ENCODE measurements at places on chromosomes 3 and 15.
A peak's percentile ranks its signal among the peaks of the same experiment; 100 is the strongest.

DNA sequence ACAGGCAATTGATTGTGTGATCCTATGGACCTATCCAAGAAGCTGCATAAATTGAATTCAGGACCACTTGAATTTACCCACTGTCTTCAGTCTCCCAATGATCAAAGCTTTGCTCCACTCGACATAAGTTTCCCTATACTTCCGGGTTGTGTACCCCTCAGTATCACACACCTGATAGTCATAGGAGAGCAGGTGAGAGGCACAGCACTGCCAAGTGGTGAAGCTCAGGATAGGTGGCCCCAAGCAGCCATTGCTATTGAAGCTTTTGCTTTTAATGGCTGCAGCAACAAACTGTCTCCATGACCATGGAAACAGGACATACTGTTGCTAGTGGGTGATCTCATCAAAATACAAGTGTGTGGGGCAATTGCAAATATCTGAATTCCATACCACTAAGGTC, 27.7 kb downstream of the GASK1A start:
- no peak for DNase-seq

DNA sequence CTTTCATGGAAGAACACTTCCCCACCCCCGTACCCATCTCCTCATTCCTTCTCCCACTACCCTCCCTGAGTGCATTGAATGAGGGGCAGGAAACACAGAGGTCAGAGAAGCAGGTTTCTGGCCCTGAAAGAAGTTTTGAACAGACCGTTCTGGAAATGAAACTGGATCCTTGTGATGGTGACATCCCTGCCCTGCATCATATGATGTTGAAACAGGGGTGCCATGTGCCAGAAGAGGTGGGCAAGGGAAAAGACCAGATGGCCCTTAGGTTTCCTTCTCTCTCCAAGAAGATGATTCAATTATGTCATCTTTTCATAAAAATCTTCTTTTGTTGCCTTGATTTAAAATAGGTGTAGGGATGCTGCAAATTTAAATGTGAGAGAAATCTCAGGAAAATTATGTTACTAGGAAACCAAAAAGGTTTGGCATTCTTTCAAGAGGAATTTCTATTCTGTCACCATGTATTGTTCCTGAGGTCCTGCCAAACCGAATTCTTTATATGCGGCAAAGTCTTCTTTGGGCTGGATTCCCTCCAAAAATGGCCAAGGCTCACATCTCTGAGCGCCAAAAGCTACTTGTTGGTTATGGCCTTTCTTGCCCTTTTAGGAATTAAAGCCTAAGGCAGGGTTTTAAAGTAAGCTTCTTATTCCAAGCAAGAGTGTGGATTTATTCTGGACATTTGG, 19.9 kb upstream of the TNFAIP8L3 start:
- no peak for DNase-seq

- DNase-seq: no peak
Measured at GRCh38 chr3:126773167-126773566, 69.1 kb downstream of the CHCHD6 start.

GRCh38 chr15:74294010-74294409, 57.9 kb downstream of the CCDC33 start:
- no peak for DNase-seq

- peak; percentile 35 for DNase-seq
Measured at GRCh38 chr15:65980824-65981456, 111.6 kb downstream of the RAB11A start.

GRCh38 chr3:67916353-67916752, 261.9 kb upstream of the SUCLG2 start:
- no peak for DNase-seq

- no peak for DNase-seq
Measured at GRCh38 chr3:101144105-101144504, 150.9 kb upstream of the ABI3BP start.

- no peak for DNase-seq
Measured at GRCh38 chr3:84140631-84141030, 818.2 kb upstream of the CADM2 start.

- no peak for DNase-seq
Measured at GRCh38 chr3:48989126-48989795, 780 bp upstream of the P4HTM start.

DNA sequence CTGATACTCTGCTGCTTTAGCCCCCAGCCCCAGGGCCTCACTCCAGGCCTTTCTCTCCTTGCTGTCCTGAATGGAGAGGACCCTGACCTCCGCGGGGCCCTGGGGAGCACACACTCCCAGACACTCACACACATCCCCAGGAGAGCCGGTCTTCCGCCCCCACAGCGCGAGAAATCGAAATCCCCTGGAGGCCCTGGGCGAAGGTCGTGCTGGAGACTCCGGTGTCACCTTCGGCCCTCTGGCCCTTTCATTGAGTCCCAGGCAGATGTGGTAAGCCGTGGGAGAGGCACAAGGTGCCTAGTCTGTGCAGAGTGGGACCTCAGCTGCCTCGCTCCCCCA, 848 bp upstream of the GOLGA8B start:
- DNase-seq: no peak
